Endodermal cell (in vitro differentiated cells): ENCODE measurements at places on chromosomes 4 and X. TPM values are rescaled to one million over a fixed set of nuclear protein-coding genes. Genes with fewer than 3 reads are reported as not detected.

The DCAF8L2 gene
- total RNA-seq, result 0.38 TPM in 1 of 3 replicates, not detected in the others

The ACOT9 gene
- total RNA-seq, result 16.1 to 34.6 TPM (median 32.4 TPM) in 3 replicates

The PAGE2 gene
- not detected in 2 replicates for total RNA-seq

The RHOXF1 gene
- total RNA-seq, result 0.46 TPM in 1 of 3 replicates, not detected in the others

The HPRT1 gene
- 17.3 to 22.4 TPM (median 20.0 TPM) in 3 replicates for total RNA-seq

The P2RY10 gene
- total RNA-seq, result not detected in 2 replicates

The GTPBP6 gene
- total RNA-seq, result 42.8 to 58.8 TPM (median 58.8 TPM) in 3 replicates

DNA sequence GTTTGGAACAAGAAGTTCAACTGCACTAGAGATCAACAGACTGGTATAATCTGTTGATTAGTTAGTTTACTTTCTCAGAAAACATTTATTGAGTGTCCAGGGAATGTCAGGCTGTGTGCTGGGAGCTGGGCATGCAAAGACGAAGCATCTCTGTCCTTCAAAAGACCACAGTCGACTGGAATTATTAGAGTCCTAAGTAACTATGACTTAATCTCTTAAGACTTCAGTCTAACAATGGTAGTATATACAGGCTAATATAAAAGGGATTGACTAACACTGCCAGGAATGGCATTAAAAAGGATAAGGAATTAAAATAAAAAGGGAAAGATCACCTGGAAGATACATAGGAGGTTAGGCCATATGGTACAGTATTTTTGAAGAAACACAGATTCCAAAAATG is 128.7 kb downstream of the WDFY3 start:
- H3K4me1 ChIP-seq, result no peaks in the 10 kb centered on the region
- H3K36me3 ChIP-seq, result peaks cover 60% of the 10 kb centered on the region
- no peak overlapping the region for H3K4me3 ChIP-seq
- no peaks in the 10 kb centered on the region for H3K27me3 ChIP-seq
- DNase-seq, result no peak

DNA sequence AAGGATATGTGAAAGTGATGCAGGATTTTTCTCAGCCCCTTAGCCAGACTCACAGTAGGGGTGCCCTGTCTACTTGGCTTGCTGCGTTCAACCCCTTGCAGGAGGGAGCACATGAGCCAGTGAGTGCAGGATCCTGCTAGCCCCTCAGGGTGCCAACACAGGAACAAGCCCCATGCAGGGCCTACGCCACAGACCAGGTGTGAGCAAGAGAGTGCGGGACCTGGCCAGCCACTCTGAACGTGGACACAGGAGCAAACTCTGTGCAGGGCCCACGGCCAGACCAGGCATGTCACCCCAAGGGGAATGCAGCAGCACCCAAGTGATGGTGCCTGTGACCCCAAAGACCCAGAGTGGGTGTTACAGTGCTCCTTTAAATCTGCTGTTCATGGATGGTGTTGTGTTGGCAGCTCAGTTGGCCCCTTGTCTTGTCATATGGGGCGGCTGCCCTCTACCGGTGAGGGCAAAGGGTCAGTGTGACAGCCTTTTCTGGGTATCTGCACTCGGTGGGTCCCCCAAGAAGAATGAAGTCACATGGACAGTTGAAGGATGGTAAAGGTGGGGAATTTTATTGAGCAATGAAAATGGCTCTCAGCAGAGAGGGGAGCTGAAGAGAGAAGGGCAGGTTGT is 188.4 kb upstream of the MAOA start:
- H3K36me3 ChIP-seq, result no peaks in the 10 kb centered on the region
- no peak overlapping the region for H3K4me3 ChIP-seq
- H3K27ac ChIP-seq, result no peak overlapping the region
- no peaks in the 10 kb centered on the region for H3K4me1 ChIP-seq

GRCh38 chrX:39953879-39954278 is 143.9 kb downstream of the BCOR start:
- no peaks in the 10 kb centered on the region for H3K27me3 ChIP-seq
- no peaks in the 10 kb centered on the region for H3K36me3 ChIP-seq
- H3K4me3 ChIP-seq, result no peak overlapping the region
- DNase-seq, result no peak
- no peak overlapping the region for H3K27ac ChIP-seq
- no peaks in the 10 kb centered on the region for H3K4me1 ChIP-seq

GRCh38 chrX:19630776-19631707 is 115.7 kb upstream of the MAP3K15 start:
- H3K4me1 ChIP-seq, result no peaks in the 10 kb centered on the region
- H3K4me3 ChIP-seq, result no peak overlapping the region
- no peak overlapping the region for H3K27ac ChIP-seq
- no peaks in the 10 kb centered on the region for H3K36me3 ChIP-seq
- no peaks in the 10 kb centered on the region for H3K27me3 ChIP-seq
- DNase-seq, result no peak

- no peak overlapping the region for H3K4me3 ChIP-seq
- H3K27ac ChIP-seq, result no peak overlapping the region
- H3K36me3 ChIP-seq, result no peaks in the 10 kb centered on the region
- no peaks in the 10 kb centered on the region for H3K27me3 ChIP-seq
- peaks cover 10% of the 10 kb centered on the region for H3K4me1 ChIP-seq
Observed at GRCh38 chr4:89222170-89222569, 85.4 kb downstream of the GPRIN3 start.

DNA sequence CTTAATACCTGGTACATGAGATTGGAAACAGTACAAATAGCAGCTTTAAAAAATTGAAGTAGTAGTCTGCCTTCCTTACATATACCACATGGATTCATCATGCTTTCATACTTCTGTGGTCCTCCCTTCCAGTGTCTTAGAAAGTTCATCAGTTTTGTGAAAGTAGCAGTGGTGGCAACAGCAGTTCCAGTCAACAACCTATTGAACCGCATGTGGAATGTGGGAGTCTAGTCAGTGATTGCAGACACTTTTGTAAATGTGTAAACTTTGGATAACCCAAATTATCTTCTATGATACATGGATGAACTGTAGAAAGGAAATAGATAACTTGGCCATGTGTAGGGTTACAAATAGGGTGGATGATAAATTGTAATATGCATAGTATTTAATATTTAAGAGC is 34.1 kb downstream of the FNIP2 start:
- no peak overlapping the region for H3K4me3 ChIP-seq
- no peak overlapping the region for H3K27ac ChIP-seq
- peaks cover 12% of the 10 kb centered on the region for H3K4me1 ChIP-seq
- no peaks in the 10 kb centered on the region for H3K36me3 ChIP-seq

DNA sequence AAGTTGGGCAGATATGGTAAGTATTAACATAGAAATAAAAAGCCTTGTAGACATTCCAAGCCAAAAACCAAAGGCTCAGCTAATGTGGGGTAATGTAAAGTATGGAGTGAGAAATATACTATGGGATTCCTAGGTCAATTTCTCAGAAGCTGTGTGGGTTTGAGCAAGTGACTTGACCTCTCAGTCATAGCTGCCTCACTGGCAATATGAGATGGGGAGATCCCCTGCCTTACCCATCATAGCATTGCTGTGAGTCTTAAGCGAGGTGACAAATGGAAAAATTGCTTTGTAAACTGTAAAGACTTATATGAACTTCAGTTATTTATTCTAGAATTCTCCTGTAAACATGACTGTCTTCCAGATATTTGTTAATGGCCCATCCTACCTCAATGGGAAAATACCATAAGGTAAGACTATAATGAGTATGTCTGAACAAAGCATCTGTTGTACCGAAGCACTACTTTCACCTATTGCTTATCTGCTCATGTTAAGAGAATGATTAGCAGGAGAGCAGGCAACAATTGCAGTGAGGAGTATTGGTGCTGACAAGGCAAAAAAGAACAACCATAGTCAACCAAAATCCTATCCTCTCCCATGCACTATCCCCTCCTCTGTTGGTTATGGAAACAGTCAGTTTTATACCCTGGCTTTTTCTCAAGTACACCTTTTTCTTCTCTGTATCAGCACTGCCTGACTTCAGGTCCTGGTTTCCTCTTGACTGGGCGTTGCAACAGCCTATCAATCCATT is 44.1 kb upstream of the TRPC3 start:
- H3K27me3 ChIP-seq, result peaks cover 27% of the 10 kb centered on the region
- H3K36me3 ChIP-seq, result no peaks in the 10 kb centered on the region
- DNase-seq, result no peak

DNA sequence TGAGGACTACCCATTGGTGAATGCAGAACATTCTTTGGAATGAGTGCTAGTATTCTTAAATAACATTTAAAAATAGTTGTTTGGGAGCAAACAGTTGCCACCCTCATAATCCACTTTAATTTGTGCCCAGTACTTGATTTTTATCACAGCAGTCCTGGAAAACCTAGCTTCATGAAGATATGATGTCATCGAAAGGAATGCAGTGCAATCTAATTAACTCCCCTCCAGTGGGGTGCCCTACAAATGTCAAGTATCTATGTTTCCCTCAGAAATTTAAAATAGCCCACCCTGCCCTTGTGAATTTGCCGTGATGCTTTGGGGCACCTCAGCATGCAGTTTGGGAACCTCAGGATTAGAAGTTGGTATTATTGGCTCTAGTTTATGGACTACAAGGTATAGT is 5.4 kb downstream of the RAB9A start:
- peaks cover 4% of the 10 kb centered on the region for H3K36me3 ChIP-seq
- no peak overlapping the region for H3K27ac ChIP-seq
- DNase-seq, result no peak
- H3K4me3 ChIP-seq, result peak overlapping the region; percentile 40
